ENCODE measurements at places on chromosomes 16 and 17.
A peak's percentile ranks its signal among the peaks of the same experiment; 100 is the strongest.

DNA sequence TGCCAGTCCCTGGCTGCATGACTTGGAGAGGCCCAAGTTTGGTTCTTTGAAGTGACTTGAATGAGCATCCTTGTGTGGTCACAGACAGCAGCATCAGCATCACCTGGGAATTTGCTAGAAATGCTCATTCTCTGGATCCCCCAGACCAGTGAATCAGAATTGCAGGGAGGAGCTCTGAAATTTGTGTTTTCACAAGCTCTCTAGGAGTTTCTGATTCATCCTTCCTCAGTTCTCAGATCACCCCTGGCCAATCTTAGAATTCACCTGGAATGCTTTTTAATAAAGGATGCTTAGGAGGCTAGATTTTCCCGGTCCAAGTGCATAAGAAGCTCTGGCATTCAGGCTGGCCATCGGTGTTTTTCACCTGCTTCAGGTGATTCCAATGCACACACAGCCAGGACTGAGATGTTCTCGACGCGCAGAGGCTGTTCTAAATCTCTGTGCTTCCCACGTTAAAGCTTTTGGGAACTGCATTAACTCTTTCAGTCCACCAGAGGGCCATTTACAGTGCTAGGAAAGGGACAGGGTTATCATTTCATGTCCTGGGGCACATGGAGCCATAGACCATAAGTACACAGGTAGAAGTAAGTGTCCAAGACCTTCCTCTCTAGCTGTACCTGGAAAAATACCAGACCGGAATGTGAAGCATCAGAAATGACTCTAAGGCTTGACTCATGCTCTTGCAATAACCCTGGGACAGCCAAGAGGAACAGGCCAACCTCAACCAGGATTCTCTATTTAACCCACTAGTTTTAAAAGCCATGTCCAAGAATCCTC lies 85.7 kb upstream of the XYLT1 start:
- DNase-seq, result no peak

- no peak for DNase-seq
These were observed 108.3 kb upstream of the ZNF750 start for GRCh38 chr17:82948081-82948511.

GRCh38 chr16:86051368-86052114 lies 152.6 kb downstream of the IRF8 start:
- DNase-seq, result no peak

DNA sequence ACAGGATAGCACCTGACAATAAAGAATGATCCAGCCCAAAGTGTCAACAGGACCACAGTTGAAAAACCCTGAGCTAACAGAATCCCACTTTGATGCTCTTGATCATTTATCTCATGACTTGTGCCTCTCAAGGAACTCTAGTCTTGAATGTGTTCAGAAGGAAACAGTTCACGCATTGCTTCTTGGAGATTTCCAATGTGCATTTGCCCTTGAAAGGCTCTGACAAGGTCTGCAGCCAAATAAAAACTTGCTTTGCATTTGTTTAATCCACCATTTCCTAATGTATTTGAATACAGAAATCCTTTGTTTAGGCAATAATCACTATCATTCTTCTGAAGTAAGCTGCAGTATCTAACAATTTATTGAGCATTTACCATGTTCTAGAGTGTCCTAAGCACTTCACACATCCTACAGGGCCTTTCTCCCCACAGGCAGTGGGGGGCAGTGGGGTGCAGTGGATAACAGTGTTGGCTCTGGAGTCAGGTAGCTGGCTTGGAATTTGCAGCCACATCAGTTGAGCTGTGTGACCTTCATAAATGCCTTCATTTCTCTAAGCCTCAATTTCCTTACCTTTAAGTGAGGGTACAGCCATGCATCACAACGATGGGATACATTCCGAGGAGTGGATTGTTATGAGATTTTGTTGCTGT lies 239.7 kb downstream of the XYLT1 start:
- no peak for DNase-seq

GRCh38 chr16:83878838-83879237 lies 20.1 kb upstream of the MLYCD start:
- DNase-seq, result no peak

- no peak for DNase-seq
These were observed 1.0 kb downstream of the ITGA3 start for GRCh38 chr17:50056961-50057330.

- no peak for DNase-seq
These were observed 1.8 kb downstream of the COG1 start for GRCh38 chr17:73194514-73195222.

DNA sequence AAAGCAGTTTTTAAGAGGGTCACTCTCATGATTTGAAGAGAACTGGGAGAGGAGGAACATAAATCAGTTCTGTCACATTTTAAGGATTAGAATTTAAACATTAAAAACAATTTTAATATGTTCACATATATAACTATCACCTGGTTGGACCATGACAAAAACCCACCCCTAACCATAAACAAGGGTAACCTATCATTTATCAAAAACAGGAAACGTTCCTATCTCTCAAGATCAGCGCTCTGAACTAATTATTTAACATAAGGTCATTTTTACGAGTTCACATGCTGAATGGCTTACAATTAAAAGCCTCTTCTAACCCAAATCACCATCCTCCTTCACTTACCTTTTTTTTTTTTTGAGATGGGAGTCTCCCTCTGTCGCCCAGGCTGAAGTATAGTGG lies 45.0 kb downstream of the KANSL1 start:
- no peak for DNase-seq

DNA sequence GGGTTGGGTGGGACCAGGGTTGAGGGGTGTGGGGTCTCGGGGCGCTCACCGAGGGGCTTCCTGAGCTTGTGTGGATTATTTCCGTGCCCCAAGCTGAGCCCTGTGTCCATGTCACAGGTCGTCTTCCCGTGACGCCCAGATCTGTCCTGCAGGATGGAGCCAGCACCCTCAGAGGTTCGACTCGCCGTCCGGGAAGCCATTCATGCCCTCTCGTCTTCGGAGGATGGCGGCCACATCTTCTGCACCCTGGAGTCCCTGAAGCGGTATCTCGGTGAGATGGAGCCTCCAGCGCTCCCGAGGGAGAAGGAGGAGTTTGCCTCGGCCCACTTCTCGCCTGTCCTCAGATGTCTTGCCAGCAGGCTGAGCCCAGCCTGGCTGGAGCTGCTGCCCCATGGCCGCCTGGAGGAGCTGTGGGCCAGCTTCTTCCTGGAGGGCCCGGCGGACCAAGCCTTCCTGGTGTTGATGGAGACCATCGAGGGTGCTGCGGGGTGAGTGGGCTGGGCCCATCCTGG lies 1.0 kb downstream of the TELO2 start:
- no peak for DNase-seq

- no peak for DNase-seq
These were observed 15.4 kb downstream of the CLUH start for GRCh38 chr17:2695961-2696760.

DNA sequence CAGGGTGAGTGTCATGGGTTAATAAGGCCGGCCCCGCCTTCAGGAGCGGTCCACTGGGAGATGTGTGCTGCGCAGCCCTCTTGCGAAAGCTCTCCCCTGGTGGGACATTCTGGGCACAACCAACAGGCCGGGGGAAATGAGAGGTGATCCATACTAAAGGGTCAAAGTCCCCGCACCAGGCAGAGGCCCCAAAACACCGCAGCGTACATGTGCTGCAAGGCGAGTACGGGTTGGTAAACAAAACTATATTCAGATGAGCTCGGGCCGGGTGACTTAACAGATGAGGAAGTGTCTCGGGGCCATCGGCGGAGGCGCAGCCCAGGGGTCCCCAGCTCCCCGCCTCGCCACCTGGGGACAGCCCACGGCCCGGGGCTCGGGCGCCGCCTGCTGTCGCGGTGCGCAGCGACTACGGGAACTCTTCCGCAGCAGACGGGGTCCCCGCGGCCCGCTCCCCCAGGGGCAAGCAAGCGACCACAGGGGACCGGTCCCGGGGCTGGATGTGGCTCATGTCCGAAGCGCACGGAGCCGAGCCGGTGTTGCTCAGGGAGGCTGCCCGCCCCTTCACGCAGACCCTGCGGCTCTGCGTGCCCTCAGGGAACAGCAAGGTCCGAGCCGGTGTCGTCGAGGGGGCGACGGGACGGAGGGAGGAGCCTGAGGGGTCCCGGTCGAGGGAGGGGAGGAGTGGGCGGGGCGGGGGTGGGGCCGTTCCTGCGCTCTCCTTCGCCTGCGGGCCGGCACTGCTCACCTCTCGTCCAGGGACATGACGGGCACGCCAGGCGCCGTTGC lies at the start of gene RAB37:
Gene RAB37, plus strand, starts transcription at position 744 of the 786 bp plus-strand sequence. Its CDS starts 17 bp downstream, at position 761.
- DNase-seq, result no peak

- peak; percentile 29 for DNase-seq
These were observed 43.0 kb downstream of the MYO18A start for GRCh38 chr17:29136998-29137730.

- no peak for DNase-seq
These were observed 7.8 kb downstream of the BFAR start for GRCh38 chr16:14640538-14640937.

GRCh38 chr17:78617511-78618061 lies 40.4 kb upstream of the DNAH17 start:
- no peak for DNase-seq

GRCh38 chr17:72266112-72266775 lies 145.4 kb downstream of the SOX9 start:
- DNase-seq, result no peak

GRCh38 chr16:86030116-86030515 lies 131.2 kb downstream of the IRF8 start:
- DNase-seq, result no peak

- DNase-seq, result no peak
These were observed 55.0 kb downstream of the STH start for GRCh38 chr17:46053911-46054534.

GRCh38 chr17:74567397-74567796 lies at the start of gene CD300H:
Gene CD300H, minus strand, starts transcription at chr17:74567509.
- DNase-seq, result no peak

GRCh38 chr17:28702026-28702751 lies 9.5 kb downstream of the PROCA1 start:
- no peak for DNase-seq

- no peak for DNase-seq
These were observed 16.2 kb upstream of the SPNS2 start for GRCh38 chr17:4482338-4483011.

DNA sequence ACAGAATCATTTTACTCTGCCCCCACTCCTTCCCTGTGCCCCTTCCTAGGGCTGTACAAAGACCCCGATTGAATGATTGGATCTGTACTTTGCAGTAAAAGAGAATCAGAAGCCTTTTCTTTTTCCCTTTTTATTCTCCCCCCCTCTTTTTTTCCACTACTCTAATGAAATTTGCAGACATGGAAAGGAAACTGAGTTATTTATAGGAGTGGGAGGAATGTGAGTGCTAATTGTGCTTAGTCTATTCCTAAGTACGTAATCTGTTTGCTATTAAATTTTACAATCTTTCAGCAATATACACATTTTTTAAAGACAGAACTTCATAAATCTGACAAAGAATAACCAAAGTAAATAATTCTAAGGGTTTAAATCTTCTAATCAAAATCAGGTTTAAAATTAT lies 314.3 kb downstream of the MAP2K6 start:
- no peak for DNase-seq

- DNase-seq, result no peak
These were observed 3.7 kb upstream of the SLC6A2 start for GRCh38 chr16:55651841-55652824.

DNA sequence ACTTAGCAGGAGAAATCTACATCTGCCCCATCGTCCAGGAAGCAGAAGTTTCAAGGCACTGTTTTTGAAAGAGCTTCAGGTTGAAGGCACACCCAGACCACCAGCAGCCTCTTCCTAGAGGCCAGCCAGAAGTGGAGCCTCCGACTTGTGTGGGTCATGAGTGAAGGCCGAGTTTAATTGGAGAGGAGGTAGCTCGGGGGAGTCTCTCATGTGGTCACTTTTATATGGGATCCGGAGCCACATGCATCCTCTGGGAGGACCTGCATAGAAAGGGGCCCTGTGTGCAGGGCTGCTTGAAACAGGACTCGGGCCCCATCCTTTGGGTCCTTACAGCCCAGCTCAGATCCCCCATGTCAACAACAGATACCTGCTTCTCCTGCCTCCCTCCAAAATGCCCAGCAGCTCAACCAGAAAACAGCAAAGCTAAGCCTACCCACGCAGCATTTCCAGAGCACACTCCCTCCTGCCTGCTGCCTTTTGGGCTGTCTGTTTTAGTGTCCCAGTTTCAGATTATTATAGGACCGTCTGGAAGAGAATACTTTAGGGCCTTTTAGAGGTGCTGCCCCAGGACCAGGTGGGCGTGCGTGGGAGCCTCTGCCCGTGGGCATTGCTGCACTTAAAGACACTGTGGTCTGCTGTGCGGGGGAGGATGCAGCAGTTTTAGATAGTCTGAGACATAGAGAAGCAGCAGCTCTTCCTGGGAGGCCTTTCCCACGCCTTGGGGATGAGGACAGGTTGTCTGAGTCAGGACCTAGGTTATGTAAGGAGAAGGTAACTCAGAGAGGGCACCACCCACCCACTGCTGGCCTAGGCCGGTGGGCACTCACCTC lies 29.5 kb downstream of the MPRIP start:
- no peak for DNase-seq

DNA sequence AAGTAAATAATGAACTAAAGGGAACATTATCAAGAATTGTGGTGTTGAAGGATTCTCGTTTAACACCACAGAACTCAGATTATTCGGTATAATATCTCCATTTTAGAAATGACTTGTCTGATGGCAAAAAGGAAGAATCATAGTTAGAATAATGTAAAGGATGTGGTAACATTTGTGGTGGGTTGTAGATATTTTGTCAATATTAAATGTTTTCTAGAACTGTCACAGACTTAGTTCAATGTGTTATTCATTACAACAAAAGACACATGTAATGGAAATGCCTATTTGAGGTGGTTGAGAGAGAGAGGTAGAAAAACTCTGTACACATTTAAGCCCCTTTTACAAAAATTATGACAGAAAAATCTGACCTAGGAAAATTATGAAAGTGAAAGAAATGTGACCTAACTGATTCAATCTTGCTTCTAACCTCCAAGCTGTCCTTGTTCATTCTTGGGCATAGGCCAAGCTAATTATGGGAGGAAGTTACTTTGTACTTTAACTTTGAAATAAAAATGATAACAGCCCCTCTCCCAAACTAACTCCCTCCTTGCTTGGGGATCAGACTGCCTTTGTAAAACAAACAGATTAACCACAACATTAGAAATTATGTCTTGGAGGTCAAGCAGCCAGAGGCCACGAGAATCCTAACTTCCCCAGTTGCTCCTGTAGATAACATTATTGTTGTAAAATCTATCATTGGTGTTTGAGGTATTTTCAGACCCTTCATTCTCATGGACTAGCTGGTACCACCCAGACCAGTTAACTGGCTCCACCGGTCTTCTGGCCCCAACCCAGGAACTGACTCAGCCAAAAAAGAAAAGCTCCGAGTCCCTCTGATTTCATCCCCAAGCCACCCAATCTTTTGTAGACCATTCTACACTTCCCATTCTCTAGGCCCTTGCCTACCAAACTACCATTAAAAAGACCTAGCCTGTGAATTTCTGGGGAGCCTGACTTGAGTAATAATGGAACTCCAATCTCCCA lies 1287.8 kb upstream of the CDH8 start:
- DNase-seq, result no peak

GRCh38 chr17:56599088-56599487 lies 5.6 kb downstream of the NOG start:
- DNase-seq, result peak; percentile 64
